ENCODE measurements at places on chromosomes 5 and 9.

GRCh38 chr9:26131886-26132285 is 453.6 kb upstream of the TUSC1 start:
- DNase-seq = no peak

GRCh38 chr5:142661143-142661542 is 24.7 kb downstream of the FGF1 start:
- DNase-seq = no peak

GRCh38 chr5:27474047-27474309 is 435.6 kb upstream of the CDH9 start:
- peak; percentile 48 for DNase-seq

GRCh38 chr9:89729954-89730530 is 125.2 kb downstream of the GADD45G start:
- no peak for DNase-seq

DNA sequence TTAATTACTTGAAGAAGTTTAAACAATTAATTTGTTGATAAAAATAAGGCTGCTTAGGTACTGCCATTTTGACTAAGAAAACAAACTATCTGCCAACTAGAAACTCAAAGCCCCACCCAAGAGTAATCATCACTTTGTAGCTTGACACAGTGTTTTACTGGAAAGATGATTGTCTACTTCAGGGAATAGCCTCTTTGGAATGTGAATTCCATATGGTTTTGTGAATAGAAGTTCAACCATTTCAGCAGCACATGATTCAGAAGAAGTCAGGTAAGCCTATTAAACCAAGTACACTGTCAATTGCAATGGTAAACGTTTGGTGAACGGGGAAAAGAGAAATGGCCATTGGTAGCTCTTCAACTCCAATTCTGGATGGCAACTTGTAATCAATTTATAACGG is 55.2 kb downstream of the PLK2 start:
- no peak for DNase-seq

DNA sequence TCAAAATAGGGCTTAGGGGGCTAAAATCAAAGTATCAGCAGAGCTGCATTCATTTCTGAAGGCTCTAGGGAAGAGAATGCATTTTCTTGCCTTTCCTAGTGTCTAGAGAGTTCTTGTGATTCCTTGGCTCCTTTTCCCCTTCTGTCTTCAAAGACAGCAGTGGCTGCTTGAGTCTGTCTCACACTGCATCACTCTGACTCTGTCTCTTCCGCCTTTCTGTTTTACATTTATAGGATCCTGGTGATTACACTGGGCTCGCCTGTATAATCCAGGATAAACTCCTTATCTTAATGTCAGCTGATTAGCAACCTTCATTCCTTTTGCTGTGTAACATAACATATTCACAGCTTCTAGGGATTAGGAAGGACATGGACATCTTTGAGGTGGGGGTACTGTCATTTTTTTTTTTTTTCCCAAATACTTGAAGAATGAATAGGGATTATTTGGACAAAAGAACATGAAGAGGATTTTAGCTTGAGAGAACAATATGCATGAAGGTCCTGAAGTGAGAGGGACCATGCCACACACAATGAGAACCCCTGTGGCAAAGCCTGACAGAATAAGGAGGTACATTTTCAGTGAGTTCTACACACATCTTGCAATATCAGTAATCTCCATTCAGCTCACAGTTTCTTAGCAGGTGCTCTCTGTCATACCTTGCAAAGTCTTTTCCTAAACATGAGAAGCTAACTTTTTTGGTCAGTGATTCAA is 267.6 kb downstream of the FAM170A start:
- DNase-seq = no peak

DNA sequence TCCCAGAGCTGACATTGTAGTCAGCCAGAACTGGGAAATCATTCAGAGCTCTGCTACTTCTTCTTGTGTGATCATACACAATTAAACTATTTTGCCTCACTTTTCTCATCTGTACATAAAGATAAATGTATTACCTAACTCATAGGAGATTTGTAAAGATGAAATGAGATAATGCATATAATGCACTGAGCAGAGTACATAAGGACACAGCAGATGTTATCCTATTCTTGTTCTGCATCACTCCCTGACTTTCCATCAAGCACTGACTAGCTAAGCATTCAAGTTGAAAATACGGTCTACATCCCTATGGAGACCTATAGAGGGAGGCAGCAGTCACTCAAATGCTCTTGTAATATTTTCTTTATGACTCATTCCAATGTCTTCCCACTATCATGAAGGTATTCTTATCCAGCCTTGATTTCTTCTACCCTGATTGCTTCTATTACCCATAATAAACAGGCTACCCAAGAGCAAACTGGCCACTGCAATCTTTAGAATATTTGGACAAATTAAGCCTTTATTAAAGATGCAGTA is 16.3 kb upstream of the PRR16 start:
- DNase-seq = no peak

- DNase-seq = peak; percentile 54
Measured at GRCh38 chr5:133565993-133566392, 46.3 kb downstream of the FSTL4 start.

DNA sequence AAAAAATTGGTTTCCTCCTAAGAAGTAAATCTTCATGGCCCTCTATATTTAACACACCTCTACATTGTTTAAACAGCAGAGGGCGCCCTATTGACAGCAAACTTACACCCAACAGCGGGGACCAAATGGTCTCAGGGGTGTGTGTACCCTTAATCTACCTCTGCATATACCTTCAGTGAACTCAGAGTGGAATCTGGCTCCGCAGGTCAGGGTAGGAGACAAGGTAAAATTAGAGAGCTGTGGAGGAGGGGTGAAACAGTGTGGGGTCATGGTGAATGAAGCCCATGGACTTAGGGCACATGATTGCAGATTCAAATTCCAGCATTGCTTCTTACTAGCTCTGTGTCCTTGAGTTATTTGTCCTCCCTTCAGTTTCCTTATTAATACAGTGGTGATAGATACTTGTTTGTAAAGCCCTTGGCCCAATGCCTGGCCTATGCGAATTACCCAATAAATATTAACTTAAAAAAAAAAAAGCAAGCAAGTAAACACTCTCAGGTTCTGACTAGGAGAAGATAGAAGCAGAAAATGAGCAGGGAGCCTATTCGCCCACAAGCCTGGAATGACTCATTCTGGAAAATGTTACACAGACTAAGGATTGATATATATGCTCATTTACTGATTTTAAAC is 122.9 kb downstream of the CAVIN4 start:
- peak; percentile 19 for DNase-seq

DNA sequence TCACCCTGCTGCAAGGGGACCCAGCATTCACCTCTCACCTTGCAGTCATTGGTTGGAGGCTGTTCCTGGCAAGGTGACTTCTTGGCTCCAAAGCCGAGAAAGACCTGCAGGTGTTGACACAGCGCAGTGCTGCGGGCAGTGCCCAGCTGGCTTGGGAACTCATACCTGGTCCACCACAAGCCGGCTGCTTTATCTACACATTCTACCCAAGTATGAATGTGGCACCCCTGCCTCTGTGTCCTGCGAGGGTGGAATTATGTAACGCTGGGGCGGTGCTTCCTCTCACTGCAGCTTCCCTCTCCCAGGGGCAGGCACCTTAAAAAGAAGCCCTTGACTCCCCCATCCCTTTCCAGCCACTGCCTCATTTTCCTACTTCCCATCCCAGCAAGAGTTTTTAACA is 2.5 kb upstream of the ZMYND19 start:
- no peak for DNase-seq

DNA sequence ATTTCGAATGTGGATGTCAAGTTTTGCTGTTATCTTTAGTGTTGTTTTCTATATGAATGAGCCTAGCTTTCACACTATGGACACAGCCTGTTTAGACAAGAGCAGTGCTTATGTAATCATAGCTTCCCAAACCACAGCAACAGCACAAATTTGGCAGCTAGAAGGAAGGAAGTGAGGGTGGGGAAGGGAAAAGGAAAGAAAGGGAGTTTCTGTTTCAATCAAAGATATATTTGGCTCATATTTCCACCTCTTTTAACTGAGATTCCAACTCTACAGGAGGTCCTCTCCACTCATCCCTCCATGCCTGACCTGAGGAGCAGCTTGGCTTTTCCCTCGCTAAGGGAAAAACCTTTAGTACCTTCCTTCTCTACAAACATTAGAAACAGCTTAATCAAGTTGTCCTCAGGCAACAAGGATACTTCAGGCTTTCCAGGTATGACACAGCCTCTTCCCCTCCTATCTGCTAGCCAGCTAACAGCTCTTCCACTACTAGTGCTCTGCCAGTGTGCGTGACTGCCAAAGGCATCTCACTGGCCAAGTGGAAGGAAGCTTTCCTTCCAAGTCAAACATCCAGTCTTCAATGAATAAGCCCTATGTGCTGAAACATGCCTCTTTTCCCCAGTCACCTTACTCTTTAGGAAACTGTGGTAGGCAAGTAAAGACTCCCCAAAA is 268.6 kb upstream of the PTGER4 start:
- no peak for DNase-seq

DNA sequence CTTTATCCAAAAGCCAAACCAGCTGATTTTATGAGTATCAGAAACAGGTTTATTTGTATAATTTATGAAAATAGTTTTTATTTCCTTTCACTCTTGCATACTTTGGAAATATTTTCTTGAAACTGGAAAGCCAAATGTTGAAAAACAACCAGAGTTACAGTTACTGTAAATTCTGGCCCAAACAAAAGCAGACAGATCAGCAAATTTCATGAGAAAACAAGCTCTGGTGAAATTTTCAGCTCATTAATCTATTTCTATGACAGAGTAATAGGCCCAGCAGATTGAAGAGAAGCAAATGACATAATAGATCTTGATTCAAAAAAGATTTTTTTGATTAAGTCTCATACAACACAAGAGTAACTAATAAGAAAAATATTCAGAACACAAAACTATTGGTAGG is 182.7 kb downstream of the ENC1 start:
- DNase-seq = no peak

DNA sequence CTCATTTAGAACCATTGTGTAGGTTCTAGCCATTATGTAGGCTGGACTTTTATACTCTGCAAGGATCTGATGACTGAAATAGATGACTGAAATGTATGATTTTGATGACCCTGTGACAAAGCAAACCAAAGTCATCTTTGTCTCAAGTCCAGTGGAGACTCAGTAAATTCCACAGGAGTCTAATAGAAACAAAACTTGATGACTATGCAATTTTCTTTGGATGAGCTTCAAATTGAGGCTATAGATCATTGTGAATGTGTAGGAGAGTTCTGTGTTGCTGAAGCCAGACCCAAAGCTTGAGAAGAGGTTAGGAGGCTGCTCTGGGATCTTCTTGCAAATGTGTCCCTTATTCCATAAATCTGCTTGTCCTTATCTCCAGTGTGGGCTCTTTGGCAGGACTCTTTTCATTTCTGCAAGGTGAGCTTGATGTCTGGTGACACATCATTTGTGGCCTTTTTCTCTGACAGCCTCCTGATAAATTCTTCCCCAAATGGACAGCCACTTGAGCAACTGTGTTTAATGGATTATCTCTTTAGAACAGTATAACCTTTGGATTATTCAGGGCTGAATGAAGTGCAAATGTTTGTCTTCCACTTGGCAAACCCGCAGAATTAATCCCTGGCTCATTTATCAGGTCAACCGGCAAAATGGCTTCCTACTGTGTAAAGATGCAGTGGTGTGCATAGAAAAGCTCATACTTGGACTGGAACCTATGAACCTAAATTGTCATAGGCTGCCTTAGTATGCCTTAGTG is 235.1 kb upstream of the ANKH start:
- no peak for DNase-seq

DNA sequence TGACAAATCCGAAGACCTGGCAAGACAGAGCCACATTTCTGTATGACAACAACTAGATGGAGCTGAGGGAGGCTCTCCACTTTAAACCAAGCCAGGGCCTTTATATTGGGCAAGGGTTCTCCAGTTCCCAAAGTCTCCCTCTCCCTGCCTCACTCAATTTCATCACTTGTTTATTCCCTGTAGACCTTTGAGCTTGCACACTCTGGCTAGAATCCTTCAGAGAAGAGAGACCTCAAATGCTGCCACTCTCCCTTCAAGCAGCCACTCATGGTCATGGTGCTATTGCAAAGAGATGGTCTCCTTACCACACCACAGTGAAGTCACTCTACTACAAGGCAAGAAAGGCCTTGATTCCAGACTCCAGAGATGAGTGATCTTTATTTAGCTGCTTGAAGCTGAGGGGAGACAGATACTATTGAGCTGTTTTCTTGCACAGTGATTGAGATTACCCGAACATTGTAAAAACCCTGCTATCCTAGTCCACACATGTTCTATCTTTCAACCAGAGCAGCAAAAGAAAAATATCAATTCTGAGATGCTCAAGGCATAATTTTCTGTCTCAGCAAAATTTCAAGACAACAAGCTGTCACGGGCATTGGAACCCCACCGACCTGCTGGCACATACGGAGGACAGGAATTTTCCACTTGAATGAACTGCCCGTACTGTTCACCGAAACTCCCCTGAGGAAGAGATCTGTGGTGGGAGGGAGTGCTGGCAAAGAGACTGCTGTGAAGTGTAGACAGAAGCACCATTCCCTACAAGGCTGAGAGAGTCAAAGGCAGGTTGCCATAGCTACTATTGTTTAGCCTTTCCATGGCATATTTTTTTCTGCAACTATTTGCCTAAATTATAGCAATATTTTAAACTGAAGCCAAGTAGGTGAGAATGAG is 81.1 kb downstream of the CDO1 start:
- DNase-seq = no peak

DNA sequence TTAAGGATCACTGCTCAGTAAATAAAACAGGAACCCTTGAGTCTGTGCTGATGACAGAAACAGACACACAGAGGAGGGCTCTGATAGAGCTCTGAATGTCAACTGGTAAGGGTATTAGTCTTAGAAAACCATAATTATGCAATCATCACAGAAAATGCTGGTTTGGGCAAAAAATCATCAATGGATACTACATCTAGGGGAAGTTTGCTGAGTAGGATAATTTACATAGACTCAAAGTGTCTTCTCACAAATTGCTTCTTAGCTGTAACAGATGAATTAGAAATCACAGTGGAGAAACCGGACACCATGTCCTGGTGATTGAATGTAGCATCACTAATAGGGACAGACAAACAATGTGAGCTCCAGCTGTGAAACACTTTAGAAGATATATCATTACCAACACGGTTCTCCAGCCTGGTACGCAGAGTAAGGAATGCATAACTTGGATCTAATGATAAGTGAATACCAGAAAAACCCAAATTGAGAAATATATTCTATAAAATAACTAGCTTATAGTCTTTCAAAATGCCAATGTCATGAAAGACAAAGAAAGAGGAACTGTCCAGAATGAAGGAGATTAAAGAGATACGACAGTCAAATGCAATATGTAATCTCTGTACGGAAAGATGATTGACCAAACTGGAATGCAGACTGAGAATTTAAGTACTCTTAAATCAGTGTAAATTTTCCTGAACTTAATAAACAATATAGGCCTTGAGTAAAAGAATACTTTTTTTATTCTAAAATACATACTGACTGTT is 17.3 kb downstream of the CHD1 start:
- DNase-seq = no peak

DNA sequence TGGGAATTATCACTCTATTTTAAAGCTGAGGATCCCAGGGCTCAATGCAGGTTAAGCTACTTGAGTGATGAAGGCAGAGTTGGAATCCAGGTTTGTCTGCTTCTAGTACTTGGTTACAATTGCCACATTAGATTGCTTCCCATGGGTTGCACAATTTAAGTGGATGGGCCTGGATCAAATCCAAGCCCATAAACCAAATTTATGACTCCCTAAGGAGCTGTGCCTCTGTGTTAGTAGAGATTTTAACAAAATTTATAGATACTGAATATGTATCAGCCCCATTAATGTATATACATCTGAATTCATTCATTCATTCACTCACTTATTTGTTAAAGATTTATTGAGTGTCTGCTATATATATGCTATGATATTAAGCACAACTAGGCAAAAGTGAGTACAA is 332.3 kb upstream of the KLF9 start:
- no peak for DNase-seq

Measured in RPMI8226 (cell line).